H1 (cell line): ENCODE measurements at places on chromosomes 5 and 9. TPM values are rescaled to one million over a fixed set of nuclear protein-coding genes. Genes with fewer than 3 reads are reported as not detected.

DNA sequence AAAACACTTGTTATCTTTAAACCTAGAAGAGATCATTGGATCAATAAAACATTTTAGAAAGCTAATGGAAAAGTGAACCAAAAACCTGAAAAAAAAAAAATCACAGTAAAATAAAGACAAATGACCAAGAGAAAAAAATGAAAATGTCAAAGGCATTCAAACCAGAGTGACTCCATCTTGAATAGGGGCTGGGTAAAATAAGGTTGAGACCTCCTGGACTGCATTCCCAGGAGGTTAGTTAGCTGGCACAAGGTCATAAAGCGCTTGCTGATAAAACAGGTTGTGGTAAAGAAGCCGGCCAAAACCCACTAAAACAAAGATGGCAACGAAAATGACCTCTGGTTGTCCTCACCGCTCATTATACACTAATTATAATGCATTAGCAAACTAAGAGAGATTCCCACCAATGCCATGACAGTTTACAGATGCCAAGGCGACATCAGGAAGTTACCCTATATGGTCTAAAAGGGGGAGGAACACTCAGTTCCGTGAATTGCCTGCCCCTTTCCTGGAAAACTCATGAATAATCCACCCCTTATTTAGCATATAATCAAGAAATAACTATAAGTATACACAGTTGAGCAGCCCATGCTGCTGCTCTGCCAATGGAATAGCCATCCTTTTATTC is 116.7 kb upstream of the NEK6 start:
- H3K36me3 ChIP-seq: no peaks in the 10 kb centered on the region
- peak; percentile 11 for DNase-seq
- H3K27ac ChIP-seq: no peak overlapping the region
- H3K27me3 ChIP-seq: no peaks in the 10 kb centered on the region
- peaks cover 4% of the 10 kb centered on the region for H3K4me1 ChIP-seq

DNA sequence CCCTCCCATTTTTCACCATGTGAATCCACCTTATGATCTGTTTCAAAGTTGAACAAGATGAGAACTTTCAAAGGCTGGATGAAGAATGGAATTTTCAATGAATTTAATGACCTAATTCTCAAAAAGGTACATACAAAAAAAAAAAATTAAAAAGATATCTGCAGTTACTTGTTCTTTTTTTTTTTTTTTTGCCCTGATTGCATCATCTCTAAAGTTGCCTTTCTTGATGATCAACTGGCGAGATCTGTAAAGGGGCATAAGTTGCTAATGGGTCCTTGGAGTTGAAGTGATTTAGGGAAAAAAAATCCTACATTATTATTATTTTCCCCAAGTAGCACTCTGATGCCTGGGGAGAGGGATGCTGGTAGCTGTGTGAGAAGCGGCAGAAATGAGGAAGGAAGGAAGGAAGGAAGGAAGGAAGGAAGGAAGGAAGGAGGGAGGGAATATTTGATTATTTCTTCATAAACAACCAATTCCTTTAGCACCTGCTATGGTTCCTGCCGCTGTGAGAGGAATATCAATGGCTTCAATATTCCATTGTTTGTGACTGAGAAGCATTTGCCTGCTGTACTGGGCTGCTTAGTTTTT is 48.8 kb upstream of the CD180 start:
- peaks cover 4% of the 10 kb centered on the region; the same call in 1 of the 2 replicates for H3K4me1 ChIP-seq
- H3K36me3 ChIP-seq: no peaks in the 10 kb centered on the region
- H3K27ac ChIP-seq: no peak overlapping the region

GRCh38 chr5:106097340-106097739 is 1573.4 kb downstream of the EFNA5 start:
- H3K27me3 ChIP-seq: no peaks in the 10 kb centered on the region
- H3K4me1 ChIP-seq: no peaks in the 10 kb centered on the region
- no peaks in the 10 kb centered on the region for H3K36me3 ChIP-seq
- H3K27ac ChIP-seq: no peak overlapping the region
- no peak overlapping the region for H3K4me3 ChIP-seq

DNA sequence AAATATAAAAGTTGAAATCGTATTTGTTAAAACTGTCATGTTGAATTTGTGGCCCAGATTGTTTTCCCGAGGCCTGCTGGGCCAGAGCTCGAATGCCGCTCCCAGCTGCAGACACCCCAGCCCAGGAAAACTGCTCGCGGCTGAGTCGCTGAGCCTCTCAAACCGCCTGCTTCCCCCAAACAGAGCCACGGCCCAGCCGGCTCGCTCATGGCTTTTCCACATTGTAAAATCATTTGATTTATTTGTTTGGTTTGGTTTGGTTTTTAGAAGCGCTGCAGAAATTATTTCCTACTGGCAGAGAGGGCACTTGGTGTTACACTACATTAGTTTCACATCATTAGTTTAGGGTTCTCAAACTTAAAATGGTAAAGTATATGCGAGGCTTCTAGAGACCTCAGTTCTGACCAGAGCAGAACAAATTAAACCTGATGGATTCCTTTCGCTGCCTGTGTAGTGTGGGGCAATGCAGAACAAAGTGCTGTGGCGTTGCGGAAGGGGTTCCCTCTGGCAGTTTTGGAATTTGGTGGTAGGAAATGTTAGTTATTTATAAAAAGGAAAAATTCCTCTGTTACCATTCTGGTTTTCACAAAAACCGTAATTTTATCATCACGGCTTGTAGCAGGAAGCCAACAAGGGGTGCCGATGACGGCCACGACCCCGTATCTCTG is 156.5 kb upstream of the PITX1 start:
- no peaks in the 10 kb centered on the region for H3K36me3 ChIP-seq
- H3K27me3 ChIP-seq: peaks cover 3% of the 10 kb centered on the region
- H3K27ac ChIP-seq: no peak overlapping the region
- peak; percentile 49 for DNase-seq
- H3K4me3 ChIP-seq: peak overlapping the region; percentile 42

GRCh38 chr9:99953861-99954507 is 47.5 kb downstream of the STX17 start:
- H3K27ac ChIP-seq: no peak overlapping the region
- H3K27me3 ChIP-seq: no peaks in the 10 kb centered on the region
- H3K4me1 ChIP-seq: no peaks in the 10 kb centered on the region

DNA sequence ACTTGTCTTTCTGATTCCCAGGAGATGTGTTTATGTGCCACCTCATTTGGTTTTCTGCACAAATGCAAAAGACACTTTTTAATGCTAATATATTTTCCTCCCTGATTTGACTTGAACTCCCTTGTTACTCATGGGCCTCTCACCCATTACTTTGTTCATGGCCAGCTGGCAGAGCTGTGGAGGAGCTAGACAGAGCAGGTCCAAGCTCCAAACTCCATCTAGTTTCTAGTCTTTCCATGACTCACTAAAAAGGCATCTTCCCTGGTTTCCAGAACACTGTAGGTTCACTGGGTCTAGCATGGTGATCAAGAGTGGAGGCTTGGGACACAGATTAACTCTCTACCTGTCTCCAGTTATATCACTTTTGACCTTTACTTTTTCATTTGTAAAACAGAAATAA is 161.0 kb upstream of the SLC28A3 start:
- no peaks in the 10 kb centered on the region for H3K4me1 ChIP-seq
- H3K4me3 ChIP-seq: no peak overlapping the region
- H3K27me3 ChIP-seq: no peaks in the 10 kb centered on the region
- no peak for DNase-seq
- H3K27ac ChIP-seq: no peak overlapping the region

DNA sequence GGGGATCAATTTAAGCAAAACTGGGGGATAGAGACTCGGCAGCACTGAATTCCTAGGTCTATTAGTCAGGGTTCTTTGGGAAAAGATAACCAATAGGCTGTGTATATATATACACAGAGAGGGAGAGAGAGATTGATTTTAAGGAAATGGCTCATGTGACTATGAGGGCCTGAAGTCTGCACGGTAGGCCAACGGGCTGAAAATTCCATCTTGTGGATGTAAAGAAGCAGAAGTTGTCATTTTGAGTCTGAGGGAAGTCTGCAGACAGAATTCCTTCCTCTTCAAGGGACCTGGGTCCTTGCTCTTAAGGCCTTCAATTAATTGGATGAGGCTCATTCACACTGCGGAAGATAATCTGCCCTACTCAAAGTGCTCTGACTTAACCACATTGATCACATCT is 60.1 kb upstream of the ZNF622 start:
- H3K4me3 ChIP-seq: no peak overlapping the region
- H3K27ac ChIP-seq: no peak overlapping the region
- no peaks in the 10 kb centered on the region for H3K4me1 ChIP-seq
- no peak for DNase-seq

GRCh38 chr9:68794898-68795297 is 89.9 kb downstream of the PIP5K1B start:
- no peaks in the 10 kb centered on the region for H3K36me3 ChIP-seq
- H3K27ac ChIP-seq: no peak overlapping the region
- no peaks in the 10 kb centered on the region; the same call in 1 of the 2 replicates for H3K4me1 ChIP-seq
- H3K27me3 ChIP-seq: no peaks in the 10 kb centered on the region
- no peak overlapping the region for H3K4me3 ChIP-seq
- DNase-seq: no peak

GRCh38 chr9:87359958-87360601 is 137.6 kb upstream of the DAPK1 start:
- H3K4me3 ChIP-seq: no peak overlapping the region
- H3K27me3 ChIP-seq: no peaks in the 10 kb centered on the region
- no peaks in the 10 kb centered on the region for H3K36me3 ChIP-seq
- H3K4me1 ChIP-seq: no peaks in the 10 kb centered on the region

DNA sequence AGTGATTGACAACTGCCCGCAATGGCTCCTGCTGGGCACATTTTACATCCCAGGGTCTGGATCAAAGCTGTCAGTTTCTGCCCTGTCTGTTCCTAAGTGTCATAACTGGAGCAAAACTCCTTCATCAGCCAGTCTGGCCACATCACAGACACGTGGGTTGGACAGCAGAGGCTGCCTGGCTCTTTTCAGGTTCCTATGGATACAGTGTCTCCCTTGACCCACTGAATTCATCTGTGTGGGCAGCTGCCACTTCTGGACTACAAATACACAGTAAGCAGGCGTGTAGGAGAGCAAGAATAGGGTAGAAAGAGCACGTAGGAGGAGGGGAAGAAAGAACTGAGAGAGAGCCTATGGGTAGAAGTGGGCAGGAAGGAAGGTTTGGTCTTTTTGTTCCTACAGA is 238.0 kb downstream of the ENC1 start:
- no peaks in the 10 kb centered on the region for H3K4me1 ChIP-seq
- no peak for DNase-seq
- H3K27me3 ChIP-seq: no peaks in the 10 kb centered on the region
- no peak overlapping the region for H3K27ac ChIP-seq

GRCh38 chr5:170100066-170100943 is 5.4 kb upstream of the FOXI1 start:
- H3K4me1 ChIP-seq: no peaks in the 10 kb centered on the region
- H3K36me3 ChIP-seq: no peaks in the 10 kb centered on the region
- H3K27me3 ChIP-seq: no peaks in the 10 kb centered on the region
- peak; percentile 80 for DNase-seq

- no peaks in the 10 kb centered on the region for H3K27me3 ChIP-seq
- H3K4me1 ChIP-seq: peaks cover 4% of the 10 kb centered on the region; the same call in 1 of the 2 replicates
- H3K4me3 ChIP-seq: no peak overlapping the region
- DNase-seq: no peak
- no peak overlapping the region for H3K27ac ChIP-seq
These were observed 191.2 kb downstream of the PIK3R1 start for GRCh38 chr5:68406767-68407241.

DNA sequence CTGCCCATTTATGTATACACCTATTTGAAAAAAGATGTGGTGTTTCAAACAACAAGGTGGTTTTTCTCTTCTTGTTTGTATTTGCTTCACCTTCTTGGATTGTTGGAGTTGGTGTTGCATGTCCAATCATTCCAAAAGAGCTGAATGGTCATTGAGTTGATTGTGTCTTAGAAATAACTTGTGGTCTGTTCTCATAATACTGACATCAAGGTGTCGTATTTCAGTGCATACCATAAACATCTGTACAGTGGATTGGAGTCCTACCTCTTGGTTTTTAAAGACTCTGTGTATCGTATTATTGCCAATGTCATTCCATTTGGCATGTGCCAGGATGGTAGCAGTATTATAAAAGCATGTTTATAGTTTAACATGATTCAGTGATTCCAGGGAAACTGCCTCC is 73.2 kb downstream of the TRIO start:
- H3K4me1 ChIP-seq: peaks cover 14% of the 10 kb centered on the region
- H3K27ac ChIP-seq: no peak overlapping the region
- DNase-seq: no peak
- H3K27me3 ChIP-seq: no peaks in the 10 kb centered on the region

- no peak overlapping the region for H3K27ac ChIP-seq
- no peaks in the 10 kb centered on the region for H3K4me1 ChIP-seq
- H3K4me3 ChIP-seq: no peak overlapping the region
- no peak for DNase-seq
- no peaks in the 10 kb centered on the region for H3K36me3 ChIP-seq
These were observed 22.8 kb downstream of the PAEP start for GRCh38 chr9:135584371-135584770.

The MSMP gene
- not detected in 2 replicates for total RNA-seq

The TNFSF15 gene
- 0.11 and 0.17 TPM in 2 replicates for total RNA-seq

The FBP2 gene
- not detected in 2 replicates for total RNA-seq

The C6 gene
- total RNA-seq: not detected in 2 replicates

The SCGB3A2 gene
- total RNA-seq: 63.6 and 74.3 TPM in 2 replicates
